ENCODE measurements at places on chromosomes 2 and 18.

GRCh38 chr2:1341404-1342120 lies 71.7 kb upstream of the TPO start:
- no peak for DNase-seq

DNA sequence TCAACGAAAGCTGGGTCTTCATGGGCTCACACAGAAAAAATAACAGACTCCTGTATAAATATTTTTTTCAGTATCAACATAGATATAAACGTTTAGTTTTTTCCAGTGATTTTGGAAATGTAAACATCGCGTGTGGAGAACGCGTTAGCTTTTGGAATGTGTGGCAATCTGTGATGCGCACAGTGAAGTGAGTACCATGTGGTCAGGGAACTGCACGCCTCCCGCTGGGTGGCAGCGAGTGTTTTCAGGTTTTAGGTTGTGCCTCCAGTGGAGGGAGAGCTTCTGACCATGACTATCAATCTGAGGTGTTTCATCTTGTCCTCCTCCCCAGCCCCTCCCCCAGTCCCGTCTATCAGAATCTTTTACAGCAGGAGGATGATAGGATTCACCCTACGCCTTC lies 127.8 kb downstream of the ARHGAP28 start:
- DNase-seq: no peak

DNA sequence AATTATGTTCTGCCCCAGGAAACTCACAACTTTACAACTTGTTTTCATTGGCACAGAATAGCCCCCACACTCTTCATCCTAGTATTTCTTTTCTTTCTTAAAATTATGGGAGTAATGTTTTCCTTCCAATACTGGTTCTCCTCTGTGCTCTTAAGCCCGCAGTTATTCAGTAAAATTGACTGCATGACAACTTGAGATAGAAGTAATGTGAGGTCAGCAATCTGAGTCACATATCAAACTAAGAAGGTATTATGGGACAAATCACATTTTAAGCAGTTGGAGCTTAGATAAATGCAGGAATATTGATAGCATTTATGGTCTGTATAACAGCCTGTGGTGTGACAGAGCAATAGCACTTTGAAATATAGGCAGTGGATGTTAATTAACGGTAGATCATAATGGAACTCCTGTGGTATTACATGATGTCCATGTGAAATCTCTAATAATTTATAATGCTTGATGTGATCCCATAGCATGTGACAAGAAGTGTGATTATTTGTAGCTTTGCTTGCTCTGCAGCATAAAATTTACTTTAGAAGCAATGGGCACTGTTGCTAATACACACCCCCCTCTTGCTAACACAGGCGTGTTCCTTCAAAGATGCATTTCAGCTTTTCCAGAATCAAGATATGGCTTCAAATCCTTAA lies 351.4 kb upstream of the CDH20 start:
- no peak for DNase-seq

- DNase-seq: no peak
Measured at GRCh38 chr2:67137699-67138098, 259.4 kb upstream of the ETAA1 start.

DNA sequence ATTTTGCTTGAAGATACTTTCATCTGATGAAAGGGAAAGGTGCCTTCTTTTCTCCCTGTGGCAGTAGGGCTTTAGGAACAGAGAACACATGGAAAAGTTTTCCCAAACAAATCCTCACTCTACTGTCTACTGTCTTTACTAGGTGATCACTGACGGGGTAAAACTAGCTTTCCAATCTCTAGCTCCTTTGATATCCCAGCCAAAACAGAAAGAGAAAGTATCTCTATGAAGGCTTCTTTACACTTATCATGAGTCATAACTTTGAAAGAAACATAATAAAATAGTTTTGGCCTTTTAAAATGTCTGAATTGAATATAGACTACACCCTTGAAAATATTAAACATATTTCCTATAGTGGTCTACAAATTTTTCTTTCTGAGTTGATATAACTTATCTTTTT lies 214.5 kb downstream of the DSEL start:
- DNase-seq: no peak

DNA sequence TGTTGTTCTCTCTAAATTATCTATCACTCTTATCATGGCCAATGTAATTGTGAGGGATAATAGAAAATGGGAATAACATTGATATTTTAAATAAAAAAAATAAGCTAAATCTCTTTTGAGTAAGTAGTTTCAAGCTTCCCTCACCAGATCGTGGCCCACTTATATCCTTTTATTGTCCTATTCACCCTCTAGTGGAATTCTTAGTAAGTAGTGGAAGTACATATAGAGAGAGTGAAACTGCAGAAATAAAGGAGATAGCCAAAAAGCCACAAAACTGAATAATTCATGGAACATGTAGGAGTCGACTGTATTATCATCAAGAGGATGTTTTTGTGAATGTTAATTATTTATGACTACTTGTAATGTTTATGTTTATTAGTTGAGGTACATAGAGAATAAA lies 66.1 kb upstream of the DTNA start:
- DNase-seq: no peak
